ENCODE measurements at places on chromosomes 7 and 10. TPM values are rescaled to one million over a fixed set of nuclear protein-coding genes. Genes with fewer than 3 reads are reported as not detected.

SKIDA1 gene
- total RNA-seq = 3.6 TPM

GIMAP8 gene
- total RNA-seq = 13.6 TPM

NCF1 gene
- total RNA-seq = 1.9 TPM

TAC1 gene
- total RNA-seq = 3.0 TPM

TSPAN12 gene
- 18.8 TPM for total RNA-seq

DNA sequence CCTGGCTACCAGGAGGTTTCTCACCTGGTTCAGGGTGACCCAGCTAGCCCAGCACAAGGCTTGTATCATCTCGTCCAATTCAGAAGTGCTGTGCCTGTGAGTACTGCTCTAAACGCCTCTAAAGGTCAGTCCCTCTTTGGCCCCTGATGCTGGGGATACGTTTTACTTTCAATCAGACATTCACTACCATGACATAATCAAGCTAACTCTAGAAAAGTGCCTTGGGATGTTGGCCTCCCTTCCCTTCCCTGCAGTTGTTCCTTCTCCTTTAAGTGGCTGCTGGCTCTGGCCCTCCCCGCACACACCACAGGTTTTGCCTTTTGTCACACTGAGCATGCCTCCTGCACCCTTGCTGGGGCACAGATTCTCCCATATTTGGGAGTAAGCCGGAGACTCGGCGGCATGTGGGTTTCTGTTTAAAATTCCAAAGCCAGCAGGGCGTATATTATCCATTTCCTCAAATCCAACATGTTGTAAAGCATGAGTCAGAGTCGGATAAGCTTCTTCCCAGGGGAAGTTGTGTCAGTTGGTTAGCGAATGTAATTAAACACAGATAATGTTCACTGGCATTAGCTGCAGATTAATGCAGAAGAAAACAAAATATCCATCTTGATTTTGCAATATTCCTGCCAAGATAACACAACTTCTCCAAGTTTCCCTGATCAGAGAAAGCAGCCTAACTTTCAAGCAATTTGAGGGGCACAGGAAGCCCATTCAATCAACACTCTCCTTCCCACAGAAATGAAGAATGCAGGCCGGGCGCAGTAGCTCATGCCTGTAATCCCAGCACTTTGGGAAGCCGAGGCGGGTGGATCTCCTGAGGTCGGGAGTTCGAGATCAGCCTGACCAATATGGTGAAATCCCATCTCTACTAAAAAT, 31.8 kb upstream of the VCL start:
- DNase-seq = peak; percentile 86

- no peak for DNase-seq
Measured at GRCh38 chr10:4136121-4136520, 351.1 kb upstream of the KLF6 start.

DNA sequence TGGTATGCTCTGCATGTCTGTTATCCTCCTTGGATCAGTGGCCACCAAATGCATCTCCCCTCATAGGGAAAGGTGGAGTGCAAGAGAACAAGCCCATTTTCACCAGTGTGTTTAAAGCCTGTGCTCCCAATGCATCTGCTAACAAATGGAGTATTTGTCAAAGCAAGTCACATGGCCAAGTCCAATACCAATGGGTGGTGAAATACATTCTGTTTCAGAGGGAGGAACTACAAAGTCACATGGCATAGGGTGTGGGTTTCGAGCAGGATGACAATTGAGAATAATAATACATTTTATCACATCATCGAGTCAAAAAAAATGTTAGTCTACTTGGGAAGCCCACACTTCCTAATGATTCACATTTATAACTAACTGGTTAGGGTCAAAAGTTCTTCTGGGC, 62.7 kb downstream of the SUGCT start:
- DNase-seq = no peak

- no peak for DNase-seq
Measured at GRCh38 chr7:151133986-151134742, 33.3 kb downstream of the GBX1 start.

DNA sequence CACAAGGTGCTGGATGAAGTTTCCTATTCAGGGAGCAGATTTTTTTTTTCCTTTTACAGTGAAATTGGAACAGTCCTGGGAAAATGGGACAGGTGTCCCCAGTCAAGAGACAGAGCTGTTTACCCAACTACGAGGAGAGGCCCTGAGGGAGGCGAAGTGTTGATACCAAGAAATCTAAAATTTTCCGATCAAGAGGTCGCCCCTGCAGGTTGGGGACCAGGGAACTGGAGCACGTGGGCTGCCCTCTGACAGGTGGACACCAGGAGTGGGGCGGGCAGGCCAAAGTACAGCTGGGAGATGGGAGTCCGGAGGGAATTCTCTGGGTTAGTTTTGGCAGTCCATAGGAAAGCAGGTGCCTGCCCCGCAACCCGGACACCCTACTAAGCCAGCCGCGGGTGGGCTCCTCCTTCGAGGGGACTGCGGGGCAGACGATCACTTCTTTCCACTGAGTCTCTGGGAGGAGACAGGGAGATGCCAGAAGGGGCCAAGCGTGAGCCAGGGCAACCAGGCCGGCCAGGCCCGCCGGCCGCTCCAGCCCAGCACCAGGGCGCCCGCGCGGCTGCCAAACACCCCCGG, 965 bp upstream of the CAMK1D start:
- DNase-seq = no peak

GRCh38 chr10:35259769-35260397, 76.4 kb upstream of the CCNY start:
- DNase-seq = no peak

- no peak for DNase-seq
Measured at GRCh38 chr7:767941-768731, 41.1 kb upstream of the PRKAR1B start.

GRCh38 chr7:20226860-20227259, 9.7 kb upstream of the MACC1 start:
- no peak for DNase-seq

DNA sequence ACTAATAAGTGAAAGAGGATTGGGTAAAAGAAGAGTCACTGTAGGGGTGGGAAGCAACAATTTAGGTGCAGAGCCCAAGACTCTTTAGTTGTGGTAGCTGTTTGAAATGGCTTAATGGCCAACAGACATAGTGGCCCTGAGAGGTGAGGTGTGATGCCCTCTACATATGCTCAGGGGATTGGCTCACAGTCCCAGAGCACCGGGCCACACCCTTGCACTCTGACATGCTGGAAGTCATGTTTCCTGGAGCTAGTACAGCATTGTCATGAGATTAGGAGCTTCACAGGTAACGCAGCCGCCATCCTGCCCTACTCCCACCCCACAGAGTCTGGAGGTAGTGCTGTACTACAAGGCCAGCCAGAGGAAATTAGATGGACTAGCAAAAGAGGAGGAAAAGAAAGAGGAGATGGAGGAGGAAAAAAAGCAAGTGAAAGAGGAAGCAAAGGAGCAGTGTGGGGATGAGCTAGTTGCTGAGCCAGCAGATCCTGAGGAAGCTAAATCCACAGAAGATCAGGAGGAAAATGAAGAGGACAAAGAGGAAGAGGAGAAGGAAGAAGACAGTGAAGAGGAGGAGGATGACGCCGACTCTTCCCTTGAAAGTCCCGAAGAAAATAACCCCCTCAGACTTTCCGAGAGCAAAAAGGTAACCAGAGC, 14.8 kb upstream of the FLNC start:
- DNase-seq = no peak

GRCh38 chr7:101559586-101559985, 69.5 kb downstream of the MYL10 start:
- peak; percentile 32 for DNase-seq

DNA sequence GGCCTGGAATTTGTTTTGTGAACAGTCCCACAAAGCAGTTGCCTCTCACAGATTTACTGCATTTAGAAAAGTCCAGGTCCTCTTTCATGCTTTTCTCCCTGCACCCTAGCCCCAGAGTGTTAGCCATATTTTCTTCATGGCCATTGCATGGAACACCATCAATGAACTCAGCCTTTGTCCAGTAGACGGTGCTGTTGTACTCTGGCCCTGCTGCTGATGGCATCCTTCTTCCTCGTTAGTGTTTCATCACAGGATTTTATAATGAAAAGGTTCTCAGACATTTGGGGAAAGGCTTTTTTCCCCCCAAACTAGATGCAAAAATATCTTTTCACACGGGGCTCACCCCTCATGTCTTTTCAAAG, 93.0 kb upstream of the SLC25A13 start:
- DNase-seq = peak; percentile 50
